ENCODE measurements at places on chromosomes 3 and 15.

DNA sequence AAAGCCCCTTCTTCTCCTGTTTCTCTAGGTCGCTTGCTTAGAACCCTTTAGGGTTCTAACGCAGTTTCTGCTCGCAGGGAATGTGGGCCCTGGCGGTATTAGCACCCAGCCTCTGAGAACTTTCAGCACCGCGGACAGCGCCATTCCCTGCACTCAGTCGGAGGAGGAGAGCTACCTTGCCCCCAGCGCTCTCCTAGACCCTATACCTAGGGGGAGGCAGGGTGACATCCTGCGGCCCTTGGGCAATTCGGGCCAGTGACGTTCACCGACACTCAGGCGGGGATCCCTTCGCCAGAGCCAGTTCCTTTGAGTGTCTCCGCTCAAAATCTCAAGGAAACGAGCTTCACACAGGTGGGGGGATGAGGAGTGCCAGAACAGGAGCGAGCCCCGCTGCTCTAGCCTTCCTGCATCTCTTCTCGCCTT is 1.3 kb downstream of the SLC7A14 start:
- peak; percentile 80 for DNase-seq

GRCh38 chr15:60001610-60002527 is 2.2 kb upstream of the FOXB1 start:
- DNase-seq, result no peak

GRCh38 chr3:17910922-17911321 is 168.5 kb upstream of the TBC1D5 start:
- no peak for DNase-seq

- DNase-seq, result no peak
Observed at GRCh38 chr15:40287505-40287904, 4.6 kb upstream of the ANKRD63 start.

- no peak for DNase-seq
Observed at GRCh38 chr3:14553871-14554270, 13.7 kb upstream of the GRIP2 start.

DNA sequence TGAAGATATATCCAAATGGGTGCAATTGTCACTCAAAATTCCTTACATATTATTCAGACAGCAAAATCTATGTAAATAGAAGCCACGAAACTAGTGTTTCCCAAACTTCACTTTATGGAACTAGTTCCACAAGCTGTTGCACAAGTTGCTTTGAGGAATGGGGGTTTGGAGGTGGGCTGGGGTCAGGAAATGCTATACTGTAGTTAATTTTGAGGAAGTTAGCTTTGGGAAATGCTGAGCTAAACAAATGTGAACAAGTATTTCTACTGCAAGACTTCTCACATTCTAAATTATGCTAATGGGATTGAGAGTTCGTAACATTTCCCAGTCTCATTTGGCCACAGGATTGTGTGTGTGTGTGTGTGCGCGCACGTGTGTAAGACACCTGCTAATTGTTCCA is 28.7 kb upstream of the SAMMSON start:
- no peak for DNase-seq

DNA sequence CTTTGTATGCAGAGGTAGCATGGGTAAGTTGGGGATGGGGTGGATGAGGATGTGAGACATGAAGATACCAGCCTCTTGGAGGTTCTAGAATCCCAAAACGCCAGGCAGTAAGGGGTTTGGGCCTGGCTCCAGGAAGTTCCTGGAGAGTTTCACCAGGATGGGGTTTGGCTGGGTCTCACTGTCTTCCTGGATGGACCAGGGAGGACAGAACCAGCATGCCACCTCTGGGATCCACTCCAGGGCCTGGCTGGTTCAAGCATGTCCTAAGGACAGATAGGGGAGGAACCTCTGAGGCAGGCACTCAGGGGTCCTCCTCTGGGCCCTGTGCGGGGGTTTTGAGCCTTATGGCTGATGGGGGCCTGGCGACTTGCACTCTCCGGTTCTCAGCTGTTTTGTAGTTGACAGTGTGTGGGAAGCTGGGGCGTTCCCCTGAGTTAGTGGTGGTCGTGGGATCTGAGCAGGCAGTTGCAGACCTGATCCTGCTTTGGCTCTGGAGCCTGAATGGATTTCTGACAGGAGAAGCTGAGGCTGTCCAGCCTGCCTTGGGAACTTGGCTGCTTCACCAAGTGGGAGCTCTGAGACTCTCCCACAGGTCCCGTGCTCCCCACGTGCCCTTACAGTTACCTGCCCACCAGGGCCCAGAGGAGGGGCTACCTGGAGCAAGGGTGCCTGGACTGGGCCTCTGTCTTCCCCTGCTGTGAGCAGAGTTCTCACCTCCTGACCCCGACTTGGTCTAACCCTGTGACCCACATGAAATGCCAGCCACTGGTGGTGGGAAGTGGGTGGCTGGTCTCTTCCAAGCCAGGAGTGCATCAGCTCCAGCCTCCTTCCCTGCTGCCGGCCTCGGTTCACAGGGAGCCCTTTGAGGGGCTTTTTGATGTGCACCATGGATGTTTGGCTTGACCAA is 128.4 kb downstream of the EEFSEC start:
- no peak for DNase-seq

GRCh38 chr3:56833022-56833421 is 31.3 kb upstream of the ARHGEF3 start:
- no peak for DNase-seq

GRCh38 chr15:71648095-71648494 is 162.3 kb upstream of the NR2E3 start:
- no peak for DNase-seq

- DNase-seq, result no peak
Observed at GRCh38 chr3:77420336-77420735, 380.4 kb downstream of the ROBO2 start.

DNA sequence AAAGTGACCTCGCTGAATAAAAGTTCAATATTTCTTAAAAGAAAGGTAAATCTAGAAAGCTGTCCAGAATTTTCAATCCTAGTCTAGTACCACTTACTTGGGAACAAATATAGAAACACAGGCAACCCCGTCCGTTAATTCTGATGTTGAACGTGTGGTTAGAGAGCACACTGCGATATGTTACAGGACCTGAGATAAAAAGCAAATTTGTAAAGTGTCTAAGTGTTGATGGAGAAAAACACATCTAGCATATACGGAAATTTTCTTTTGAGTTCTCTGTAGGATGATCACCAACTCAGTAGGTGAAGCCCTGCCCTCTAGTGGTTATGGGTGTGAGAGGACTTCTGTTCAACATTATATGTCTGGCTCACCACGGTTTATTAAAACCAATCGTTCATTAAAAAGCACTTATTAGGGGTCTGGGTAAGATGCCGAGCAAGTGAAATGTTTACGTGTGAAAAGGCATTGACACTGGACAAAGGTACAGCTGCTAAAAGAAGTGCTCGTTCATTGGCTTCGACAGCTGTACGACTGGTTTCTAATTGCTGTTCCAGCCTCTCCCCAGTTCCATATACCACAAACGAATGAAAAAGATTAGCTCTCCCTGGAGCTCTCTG is 1.0 kb upstream of the ATP2C1 start:
- peak; percentile 74 for DNase-seq
